ENCODE measurements at places on chromosomes 13 and 19. TPM values are rescaled to one million over a fixed set of nuclear protein-coding genes. Genes with fewer than 3 reads are reported as not detected.

Gene SHISA2
- polyA plus RNA-seq = 19.1 TPM

Gene FXYD7
- 62.3 TPM for polyA plus RNA-seq

Gene MUC16
- 0.15 TPM for polyA plus RNA-seq

Gene SGCG
- polyA plus RNA-seq = not detected

Gene ZNF446
- polyA plus RNA-seq = 2.1 TPM

Gene RFPL4AL1
- polyA plus RNA-seq = not detected

Gene ZNF600
- polyA plus RNA-seq = 4.1 TPM

Gene LYL1
- not detected for polyA plus RNA-seq

Gene MBD3L2
- not detected for polyA plus RNA-seq

Gene ATP1A3
- 179 TPM for polyA plus RNA-seq

Gene LRG1
- not detected for polyA plus RNA-seq

Gene SERP2
- polyA plus RNA-seq = 119 TPM

Gene IL17D
- 28.4 TPM for polyA plus RNA-seq

Data from Purkinje cell (primary cell).